Activated CD4-positive, alpha-beta T cell treated with anti-CD3 and anti-CD28 coated beads, Interleukin-2, amount 10 ng/mL, durations not matched to agents 7 days and 5 days (primary cell): ENCODE measurements at places on chromosomes 1 and 21. TPM values are rescaled to one million over a fixed set of nuclear protein-coding genes. Genes with fewer than 3 reads are reported as not detected.

CGN gene
- 0.30 TPM for total RNA-seq

RAVER2 gene
- 1.7 TPM for total RNA-seq

DNA sequence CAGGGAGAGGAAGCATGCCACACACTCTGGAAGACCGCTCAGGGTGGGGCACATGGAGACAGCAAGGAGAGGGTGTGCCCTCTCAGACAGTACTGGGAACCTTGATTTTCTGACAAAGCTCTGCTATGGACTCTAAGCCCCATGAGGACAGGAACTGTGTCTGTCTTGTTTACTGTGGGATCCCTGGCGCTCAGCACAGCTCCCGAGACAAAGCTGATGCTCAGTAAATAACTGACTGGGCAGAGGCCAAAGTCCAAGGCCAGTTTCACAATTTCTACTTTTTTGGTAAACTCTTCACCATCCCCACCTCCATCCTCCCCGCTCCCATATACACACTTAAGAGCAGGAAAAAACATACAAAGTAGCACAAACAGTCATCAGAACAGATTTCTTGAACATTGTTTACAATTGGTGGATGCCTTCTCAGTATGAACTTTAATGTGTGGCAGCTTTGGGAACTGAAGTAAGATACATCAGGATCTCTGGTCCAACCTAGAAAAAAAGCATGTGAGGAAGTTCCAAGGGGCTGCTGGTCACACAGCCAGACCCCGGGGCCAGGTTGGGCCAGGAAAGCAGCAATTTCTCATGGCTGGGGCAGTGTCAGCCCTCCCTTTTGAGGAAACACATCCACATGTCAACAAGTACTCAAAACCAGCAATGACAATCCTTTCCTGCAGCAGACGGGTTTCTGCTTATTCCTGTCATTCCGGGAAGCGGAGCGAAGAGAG lies 5.6 kb upstream of the AHCYL1 start:
- DNase-seq = no peak

- DNase-seq = peak; percentile 77
Observed at GRCh38 chr1:2523891-2524609, 2.3 kb downstream of the PANK4 start.

DNA sequence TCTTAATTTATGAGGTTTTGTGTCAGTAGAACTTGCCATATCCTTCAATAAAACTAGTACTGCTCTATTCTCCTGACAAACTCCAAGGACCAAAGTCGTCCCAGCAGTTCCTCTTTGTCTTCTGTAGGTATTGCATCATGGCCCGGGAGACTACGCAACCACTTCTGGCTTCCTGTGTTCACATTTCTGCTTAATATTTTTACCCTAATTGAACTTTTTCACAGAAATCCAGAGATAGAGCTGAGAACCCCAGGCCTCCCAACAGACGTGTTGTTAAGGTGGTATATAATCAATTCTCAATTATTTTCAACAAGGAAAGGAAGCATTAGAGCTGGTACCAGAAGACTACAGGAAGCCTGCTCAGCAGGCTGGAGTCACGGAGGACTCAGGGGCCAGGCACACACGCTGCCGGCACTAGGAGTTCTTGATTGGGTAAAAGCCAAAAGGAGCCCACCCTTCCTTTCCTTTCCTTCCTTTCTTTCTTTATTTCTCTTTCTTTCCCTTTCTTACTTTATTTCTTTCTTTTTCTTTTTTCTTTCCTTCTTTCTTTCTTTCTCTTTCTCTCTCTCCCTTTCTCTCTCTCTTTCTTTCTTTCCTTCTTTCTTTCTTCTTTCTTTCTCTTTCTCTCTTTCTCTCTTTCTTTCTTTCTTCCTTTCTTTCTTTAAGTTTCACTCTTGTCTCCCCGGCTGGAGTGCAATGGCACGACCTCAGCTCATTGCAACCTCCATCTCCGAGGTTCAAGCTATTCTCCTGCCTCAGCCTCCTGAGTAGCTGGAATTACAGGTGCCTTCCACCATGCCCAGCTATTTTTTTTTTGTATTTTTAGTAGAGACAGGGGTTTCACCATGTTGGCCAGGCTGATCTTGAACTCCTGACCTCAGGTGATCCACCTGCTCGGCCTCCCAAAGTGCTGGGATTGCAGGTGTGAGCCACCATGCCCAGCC lies 173.7 kb downstream of the ZBTB18 start:
- DNase-seq = no peak

DNA sequence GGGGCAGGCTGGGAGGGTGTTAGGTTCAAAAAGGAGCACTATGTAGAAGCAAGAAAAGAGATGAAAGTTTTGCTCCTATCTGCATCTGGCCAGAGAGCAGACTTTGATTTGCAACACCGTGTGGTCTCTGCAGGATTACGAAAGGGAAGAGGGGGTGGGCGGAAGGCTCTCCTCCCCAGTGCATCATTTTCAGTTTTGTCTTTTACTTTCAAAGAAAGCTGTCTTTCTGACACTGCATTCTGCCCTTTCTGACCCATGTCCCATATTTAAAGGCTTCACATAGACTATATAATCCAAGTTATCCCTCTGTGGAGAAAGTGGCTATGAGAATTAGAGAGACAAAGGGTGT lies 126.5 kb downstream of the RHOU start:
- no peak for DNase-seq

GRCh38 chr1:24735509-24736375 lies 9.5 kb upstream of the CLIC4 start:
- DNase-seq = no peak

GRCh38 chr1:61842863-61843514 lies 100.7 kb downstream of the PATJ start:
- DNase-seq = no peak
